ENCODE measurements at places on chromosomes 7 and 10.

GRCh38 chr7:137519947-137520346 is 176.4 kb upstream of the PTN start:
- no peak for DNase-seq

DNA sequence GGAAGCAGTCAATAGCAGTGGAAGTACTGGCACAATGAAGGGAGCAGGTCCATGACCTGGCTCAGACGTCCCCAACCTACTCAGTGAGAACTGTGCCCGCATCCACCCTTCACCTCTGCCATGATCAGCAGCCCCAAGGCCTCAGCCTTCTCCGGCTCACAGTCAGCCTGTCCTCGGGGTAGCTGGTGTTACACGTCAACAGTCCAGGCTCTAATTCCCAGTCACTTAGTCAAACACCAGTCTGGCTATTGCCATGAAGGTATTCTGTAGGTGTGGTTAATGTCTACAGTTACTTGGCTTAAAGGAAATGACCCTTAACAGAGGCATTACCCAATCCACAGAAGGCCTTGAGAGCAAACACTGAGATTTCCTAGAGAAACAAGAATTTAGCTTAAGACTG is 49.1 kb downstream of the GRB10 start:
- no peak for DNase-seq

- DNase-seq: no peak
Observed at GRCh38 chr7:31047313-31048146, 4.6 kb upstream of the ADCYAP1R1 start.

GRCh38 chr10:68826764-68827591 is at the start of gene STOX1:
Gene STOX1, plus strand, starts transcription at chr10:68827531. Its CDS starts 93 bp downstream, at chr10:68827624.
- peak; percentile 58 for DNase-seq

DNA sequence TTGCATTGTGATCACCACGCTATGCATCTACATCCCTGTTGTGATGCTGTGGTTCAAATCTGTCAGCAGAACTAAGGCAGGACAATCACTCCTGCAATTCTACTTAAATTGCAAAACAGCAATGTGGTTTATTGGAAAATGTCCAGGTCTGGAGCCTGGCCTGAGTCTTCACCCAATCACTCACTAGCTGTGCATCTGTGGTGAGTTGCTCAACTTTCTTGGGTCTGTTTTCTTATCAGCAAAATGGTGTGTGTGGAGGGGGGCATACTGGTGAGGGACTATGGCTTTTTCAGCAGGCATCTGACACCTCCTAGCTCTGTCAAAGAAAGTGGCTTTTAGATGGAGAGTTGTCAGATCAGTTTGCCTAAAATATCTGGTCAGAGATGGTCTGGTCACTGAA is 108.3 kb upstream of the FEZF1 start:
- no peak for DNase-seq

DNA sequence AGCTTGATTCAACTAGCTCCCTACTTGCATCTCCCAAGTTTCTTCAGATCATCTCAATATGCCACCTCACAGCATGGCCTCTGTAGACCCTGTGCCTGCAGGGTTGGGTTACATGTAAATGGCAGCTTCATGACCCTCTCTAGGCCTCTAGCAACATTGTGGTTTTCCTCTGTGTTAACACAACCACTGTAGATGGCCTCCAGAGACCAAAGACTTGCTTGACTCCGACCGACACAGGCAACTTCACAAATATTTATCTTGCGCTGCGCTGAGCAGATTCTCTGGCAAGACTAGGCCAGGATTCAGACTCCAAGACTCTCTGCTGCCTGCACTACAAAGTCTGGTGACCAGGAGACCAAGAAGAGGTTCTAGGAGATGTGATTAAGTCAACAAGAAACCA is 75.9 kb downstream of the CNOT4 start:
- DNase-seq: no peak

DNA sequence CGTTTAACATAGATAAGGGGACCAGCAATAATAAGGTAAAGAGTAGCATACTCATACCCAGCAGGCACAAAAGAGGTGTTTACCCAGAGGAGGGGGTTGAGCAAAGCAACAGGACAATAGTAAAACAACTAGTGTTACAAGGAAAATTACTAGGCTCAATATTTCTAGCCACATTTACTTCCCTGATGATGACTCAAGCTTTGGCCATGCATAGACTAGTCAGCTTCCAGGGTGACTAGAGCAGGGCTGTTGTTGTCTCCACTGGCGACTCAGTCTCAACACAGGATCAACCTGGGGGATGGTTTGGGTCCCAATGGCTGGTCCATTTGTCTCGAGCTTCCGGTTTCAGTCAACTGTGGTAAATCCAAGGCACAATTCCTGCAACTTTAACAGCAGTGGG is 217.7 kb upstream of the KCND2 start:
- DNase-seq: no peak

GRCh38 chr10:93968540-93968945 is 25.2 kb upstream of the PLCE1 start:
- no peak for DNase-seq

- DNase-seq: no peak
Observed at GRCh38 chr10:3295582-3296151, 123.1 kb upstream of the PITRM1 start.

GRCh38 chr7:50227726-50228125 is 76.8 kb upstream of the IKZF1 start:
- no peak for DNase-seq

DNA sequence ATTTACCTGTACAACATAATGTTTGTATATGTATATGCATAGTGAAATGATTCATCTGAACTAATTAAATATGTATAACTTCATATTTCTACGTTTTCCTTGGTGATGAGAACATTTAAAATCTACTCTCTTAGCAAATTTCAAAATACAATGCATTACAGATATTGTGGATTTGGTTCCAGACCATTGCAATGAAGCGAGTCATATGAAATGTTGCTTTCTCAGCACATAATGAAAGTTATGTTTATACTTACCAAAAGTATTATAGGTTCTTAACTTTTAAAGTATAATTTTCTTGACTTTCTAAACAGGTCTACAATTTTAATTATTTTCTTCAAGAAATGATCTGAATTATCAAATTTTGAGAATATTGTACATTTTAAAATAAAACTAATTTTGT is 189.2 kb downstream of the CSTF2T start:
- no peak for DNase-seq

DNA sequence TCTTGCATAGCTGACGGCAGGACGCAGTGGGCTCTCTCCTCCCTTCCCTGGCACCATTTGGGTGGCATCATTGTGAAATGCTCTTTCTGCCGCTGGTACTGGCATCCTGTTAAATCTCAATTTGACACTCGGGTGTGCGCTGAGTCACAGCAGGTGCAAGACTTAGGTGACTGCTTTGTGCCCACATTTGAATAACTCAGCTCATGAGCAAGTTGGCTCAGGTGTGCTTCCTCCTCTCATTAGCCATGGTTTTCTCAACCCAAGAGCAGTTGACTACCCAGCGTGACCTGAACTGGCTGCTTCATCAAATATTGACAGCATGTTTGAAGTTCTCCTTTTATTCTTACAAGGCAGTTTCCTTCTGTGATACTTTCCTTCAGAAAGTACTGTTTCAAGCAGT is 24.6 kb upstream of the NFE2L3 start:
- DNase-seq: no peak

DNA sequence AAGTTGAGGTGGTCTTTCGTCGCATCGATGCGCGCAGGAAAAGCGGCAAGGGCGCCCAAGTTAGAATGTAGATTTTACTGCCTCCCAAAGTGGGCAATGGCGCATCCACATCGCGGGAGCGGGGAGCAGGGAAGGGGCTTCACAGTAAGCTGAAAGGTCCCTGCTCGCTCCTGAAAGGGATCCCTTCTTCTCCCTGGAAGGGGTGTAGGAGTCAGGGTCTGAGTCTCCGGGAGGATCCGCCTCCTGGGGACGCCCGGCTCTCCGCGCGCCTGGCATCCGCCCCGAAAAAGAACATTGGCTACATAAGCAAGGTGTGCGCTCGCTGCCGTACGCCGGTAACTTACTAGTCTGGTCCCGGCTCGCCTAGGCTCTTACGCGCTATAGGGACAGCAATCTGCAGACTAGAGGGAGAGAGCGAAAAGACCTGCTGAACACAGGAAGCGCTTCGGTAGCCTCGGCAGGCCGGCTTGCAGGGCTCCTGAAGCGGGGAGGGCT is 804 bp downstream of the UNC5B start:
- DNase-seq: no peak

DNA sequence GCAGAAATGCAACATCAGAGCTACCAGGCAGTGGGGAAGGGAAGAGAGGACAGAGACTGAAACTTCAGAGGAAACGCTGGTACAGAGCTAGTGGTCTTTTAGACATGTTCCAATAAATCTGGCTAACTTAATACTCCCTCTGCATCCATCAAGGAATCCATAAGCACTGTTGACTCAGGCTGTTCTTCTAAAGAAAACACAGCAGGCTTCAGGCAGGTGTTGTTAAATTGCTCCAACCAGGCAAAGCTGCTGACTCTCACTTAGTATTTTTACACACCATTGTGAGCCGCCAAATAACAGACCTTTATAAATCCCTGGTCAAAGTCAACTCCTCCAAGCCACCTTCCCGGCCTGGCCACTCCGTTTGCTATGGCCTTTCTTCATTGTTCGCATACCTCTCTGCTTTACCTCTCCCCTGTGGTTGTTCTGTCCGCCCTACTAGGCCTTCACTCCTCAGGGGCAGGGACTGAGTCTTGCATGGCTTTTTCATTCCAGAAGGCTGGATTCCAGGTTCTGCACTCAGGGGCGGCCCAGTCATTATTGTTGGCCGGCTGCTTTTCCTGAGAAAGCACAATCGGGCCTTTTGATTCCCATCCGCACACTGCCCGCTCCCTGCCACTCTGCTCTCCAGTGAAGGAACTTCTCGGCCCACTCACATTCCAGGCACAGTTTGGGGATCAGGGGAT is 18.4 kb downstream of the CREB3L2 start:
- no peak for DNase-seq

DNA sequence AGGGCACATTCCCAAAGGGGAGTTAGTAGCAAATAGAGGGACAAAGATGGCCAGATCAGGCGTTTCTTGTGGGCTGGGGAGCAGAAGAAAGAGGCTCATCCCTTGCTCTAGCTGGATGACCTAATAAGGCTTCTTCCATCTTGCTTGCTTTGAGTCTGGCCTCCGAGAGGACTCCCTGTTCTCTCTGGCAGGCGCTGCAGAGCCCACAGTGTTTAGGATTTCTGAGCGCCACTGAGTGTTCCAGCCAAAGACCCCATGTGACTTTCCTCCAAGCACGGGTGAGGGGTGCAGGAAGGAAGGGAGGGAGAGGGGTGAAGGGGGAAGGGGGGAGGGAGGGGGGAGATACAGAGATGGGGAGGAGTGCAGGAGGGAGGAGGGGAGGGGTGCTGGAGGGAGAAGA is 203.8 kb upstream of the SVIL start:
- DNase-seq: no peak

- no peak for DNase-seq
Observed at GRCh38 chr7:116971869-116972268, 18.6 kb downstream of the ST7 start.

GRCh38 chr7:157480371-157481050 is 143.7 kb downstream of the DNAJB6 start:
- no peak for DNase-seq

DNA sequence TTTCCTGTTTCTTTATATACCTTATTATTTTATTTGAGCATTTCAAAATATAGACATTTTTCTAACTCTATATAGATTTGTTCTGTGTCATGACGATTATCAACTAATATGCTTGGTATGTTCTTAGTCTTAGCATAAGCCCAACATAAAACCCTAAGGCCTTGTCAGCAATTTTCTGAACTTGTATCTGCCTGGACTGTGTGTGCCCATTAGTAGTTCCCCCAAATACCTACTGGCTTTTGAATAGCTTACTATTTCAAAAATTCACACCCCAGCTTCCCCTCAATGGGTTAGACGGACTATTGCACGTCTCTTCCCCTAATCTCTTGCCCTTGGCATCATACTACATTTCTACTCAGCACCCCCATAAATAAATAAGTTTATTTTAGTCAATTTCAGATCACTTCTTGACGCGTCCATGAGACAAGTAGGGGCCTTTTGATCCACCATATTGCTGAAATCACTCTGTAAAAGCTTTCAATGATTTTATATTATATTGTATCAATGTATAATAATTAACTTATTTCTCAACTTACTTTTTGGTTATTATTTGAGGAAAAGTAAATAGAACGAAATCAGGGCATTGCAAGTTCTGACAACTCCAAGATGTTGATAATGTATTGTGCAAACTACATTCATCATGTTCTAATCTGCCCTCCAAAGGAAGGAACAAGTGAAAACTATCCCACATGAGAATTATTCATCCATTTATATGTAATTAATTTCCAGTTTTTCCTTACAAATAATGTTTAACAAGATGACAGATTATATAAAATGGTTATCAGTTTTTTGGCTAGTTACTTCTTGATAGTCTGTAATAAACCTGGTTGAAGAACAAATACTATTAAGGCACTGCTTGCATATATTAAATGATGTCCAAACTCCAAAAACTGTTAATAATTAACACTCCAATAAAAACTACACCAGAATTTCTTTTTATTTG is 1.1 kb upstream of the AKR1C3 start:
- DNase-seq: no peak

DNA sequence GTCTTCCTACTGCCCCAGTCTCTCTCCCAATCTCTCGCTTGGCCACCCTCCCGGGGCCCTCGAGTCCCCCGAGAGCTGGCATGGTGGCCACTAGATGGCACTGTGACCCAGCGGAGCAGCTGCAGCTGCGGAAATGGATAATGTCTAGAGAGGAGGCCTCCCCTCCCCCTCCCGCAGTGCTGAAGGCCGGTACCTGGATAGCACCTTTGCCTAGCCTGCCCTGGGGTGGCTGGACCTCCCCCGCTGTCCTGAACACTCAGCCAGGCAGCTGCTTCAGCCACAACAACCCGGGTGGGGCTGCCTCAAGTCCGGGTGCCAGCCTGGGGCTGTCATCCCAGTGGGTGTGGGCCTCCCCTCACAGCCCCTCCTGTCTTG is 65.2 kb downstream of the GOLGA7B start:
- DNase-seq: peak; percentile 74

GRCh38 chr7:73373741-73374140 is 45.8 kb downstream of the FKBP6 start:
- DNase-seq: no peak

- DNase-seq: no peak
Observed at GRCh38 chr7:158054081-158054480, 533.5 kb downstream of the PTPRN2 start.

- no peak for DNase-seq
Observed at GRCh38 chr7:68429411-68430117, 1168.7 kb upstream of the AUTS2 start.

- no peak for DNase-seq
Observed at GRCh38 chr7:86282014-86282682, 361.6 kb upstream of the GRM3 start.

- no peak for DNase-seq
Observed at GRCh38 chr7:98352621-98353020, 48.3 kb downstream of the BAIAP2L1 start.

- no peak for DNase-seq
Observed at GRCh38 chr10:63206576-63206975, 73.4 kb downstream of the NRBF2 start.

GRCh38 chr10:107081644-107082043 is 82.9 kb downstream of the SORCS1 start:
- no peak for DNase-seq

- DNase-seq: no peak
Observed at GRCh38 chr10:123156078-123156477, 1.9 kb downstream of the BUB3 start.
